ENCODE measurements at places on chromosomes 4 and X.

GRCh38 chr4:15938182-15938581, 358 bp downstream of the FGFBP1 start:
- DNase-seq, result no peak

- no peak for DNase-seq
Measured at GRCh38 chr4:89762311-89762710, 74.7 kb downstream of the SNCA start.

DNA sequence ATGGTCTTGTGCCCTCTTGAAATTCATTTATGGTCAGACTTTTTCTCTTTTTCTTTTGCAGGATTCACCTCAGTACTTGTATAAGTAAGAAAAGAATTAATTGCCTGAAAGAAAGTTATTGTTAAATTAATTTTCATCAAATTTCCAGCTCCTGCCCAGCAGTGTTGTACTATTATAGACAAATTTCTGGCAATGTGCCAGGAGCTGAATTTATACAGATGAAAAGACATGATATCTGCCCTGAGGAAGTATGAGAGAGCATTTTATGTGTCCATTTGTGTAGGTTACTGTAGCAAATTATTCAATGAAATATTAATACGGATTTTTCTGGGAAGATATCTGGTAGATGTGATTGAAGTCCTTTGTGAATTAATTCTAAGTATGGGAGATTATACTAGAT, 2371.5 kb upstream of the TENM3 start:
- DNase-seq, result no peak

DNA sequence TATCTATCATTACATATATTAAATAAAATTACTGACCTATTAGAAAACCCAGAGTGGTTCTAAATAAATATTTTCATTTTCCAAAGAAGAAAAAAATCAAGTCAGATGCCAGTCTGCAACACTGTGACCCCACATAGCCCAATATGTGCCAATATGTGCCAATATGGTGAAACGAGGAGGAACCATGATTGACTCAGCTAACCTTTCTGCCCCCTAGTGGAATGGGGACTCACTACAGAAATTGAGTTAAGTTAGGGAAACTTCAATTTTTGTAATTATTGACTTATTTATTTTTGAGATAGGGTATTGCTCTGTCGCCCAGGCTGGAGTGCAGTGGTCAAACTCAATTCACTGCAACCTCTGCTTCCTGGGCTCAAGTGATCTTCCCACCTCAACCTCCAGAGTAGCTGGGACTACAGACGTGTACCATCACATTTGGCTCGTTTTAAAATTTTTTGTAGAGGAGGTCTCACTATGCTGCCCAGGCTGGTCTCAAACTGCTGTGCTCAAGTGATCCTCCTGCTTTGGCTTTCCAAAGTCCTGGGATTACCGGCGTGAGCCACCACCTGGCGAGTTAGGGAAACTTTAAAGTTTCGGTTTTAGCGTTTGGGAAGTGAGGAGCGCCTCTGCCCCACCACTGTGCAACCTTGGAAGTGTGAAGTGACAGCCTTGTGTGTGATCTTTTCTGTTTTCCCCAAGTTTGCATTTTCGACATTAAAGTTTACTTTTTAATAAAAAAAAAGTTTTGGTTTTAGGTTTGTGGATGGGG, 116.8 kb upstream of the SHISA3 start:
- DNase-seq, result peak; percentile 20

- DNase-seq, result no peak
Measured at GRCh38 chr4:123443401-123444289, 47.0 kb downstream of the SPRY1 start.
